Transverse colon (tissue), 4 donors: ENCODE measurements at places on chromosomes 5 and 9.

GRCh38 chr5:91315701-91316100 lies 67.4 kb downstream of the ARRDC3 start:
- no peak overlapping the region for H3K27ac ChIP-seq
- no peak overlapping the region for H3K4me3 ChIP-seq
- H3K27me3 ChIP-seq: no peaks in the 10 kb centered on the region
- no peaks in the 10 kb centered on the region for H3K36me3 ChIP-seq
- H3K4me1 ChIP-seq: peaks cover 36% of the 10 kb centered on the region

GRCh38 chr5:14531668-14532067 lies 49.9 kb upstream of the OTULINL start:
- H3K4me3 ChIP-seq: no peak overlapping the region

DNA sequence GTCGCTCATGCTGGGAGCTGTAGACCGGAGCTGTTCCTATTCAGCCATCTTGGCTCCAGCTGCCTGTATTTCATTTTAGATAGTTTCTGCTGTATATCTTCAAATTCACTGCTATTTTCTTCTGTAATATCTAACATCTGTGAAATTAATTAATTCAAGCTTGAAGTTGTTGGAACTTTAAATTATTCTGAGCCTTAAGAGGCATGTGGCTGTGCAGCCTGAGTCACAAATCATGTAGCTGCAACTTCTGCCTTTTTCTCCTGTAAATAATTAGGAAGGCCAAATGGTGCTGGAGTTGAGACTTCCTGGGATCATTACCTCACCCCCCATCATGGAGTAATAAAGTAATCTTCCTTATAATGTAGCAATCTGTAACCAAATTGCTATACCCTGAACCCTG lies 183.3 kb upstream of the PCSK5 start:
- no peak for DNase-seq
- H3K27me3 ChIP-seq: no peaks in the 10 kb centered on the region
- no peak overlapping the region for H3K27ac ChIP-seq

GRCh38 chr5:157384971-157385709 lies 74.9 kb upstream of the NIPAL4 start:
- no peaks in the 10 kb centered on the region for H3K27me3 ChIP-seq
- H3K36me3 ChIP-seq: no peaks in the 10 kb centered on the region
- H3K27ac ChIP-seq: peak overlapping the region; percentile 87
- H3K4me1 ChIP-seq: peaks cover 9% of the 10 kb centered on the region
- DNase-seq: peak; percentile 27
- no peak overlapping the region for H3K4me3 ChIP-seq
